ENCODE measurements at places on chromosomes 3 and 15.

DNA sequence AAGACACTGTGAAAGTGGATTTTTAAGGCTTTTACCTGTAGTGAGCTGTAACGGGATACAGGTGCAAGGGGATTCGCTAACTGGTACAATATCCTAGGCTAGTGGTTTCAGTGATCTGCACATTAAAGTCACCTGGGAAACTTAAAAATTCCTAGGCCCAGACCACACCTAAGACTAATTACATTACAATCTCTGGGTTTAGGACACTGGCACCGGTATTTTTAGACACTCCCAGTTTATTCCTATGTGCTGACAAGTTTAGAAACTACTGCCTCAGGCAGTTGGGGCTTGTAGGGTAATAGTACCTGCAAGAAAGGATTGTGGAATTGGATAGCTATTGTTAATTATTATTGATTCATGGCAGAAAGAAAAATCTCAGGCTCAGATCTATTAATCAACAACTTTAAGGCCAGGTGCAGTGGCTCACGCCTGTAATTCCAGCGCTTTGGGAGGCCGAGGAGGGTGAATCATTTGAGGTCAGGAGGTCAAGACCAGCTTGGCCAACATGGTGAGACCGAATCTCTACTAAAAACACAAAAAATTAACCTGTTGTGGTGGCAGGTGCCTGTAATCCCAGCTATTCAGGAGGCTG lies 50.4 kb upstream of the CASR start:
- no peak for DNase-seq

- no peak for DNase-seq
Measured at GRCh38 chr3:44893097-44893496, 18.7 kb downstream of the TGM4 start.

DNA sequence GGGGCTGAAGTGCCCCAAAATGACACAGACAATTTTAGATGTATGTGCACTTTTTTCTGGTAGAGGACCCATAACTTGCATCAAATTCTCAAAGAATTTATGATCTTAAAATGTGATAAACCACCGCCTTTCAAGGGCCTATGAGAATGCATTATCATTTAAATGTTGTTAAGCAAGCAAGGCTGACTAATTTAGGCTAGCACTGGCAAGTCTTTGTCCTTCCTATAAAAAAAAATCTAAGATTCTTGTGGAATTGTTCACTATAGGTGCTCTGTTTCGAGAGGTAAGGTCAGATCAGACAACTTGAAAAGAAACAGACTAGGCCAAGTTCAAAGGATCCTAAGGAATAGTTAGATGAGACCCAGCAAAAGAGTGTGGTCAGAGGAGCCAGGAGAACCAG lies 128.9 kb upstream of the PHLDB2 start:
- no peak for DNase-seq

- DNase-seq = no peak
Measured at GRCh38 chr15:39756806-39757522, 25.7 kb downstream of the FSIP1 start.

DNA sequence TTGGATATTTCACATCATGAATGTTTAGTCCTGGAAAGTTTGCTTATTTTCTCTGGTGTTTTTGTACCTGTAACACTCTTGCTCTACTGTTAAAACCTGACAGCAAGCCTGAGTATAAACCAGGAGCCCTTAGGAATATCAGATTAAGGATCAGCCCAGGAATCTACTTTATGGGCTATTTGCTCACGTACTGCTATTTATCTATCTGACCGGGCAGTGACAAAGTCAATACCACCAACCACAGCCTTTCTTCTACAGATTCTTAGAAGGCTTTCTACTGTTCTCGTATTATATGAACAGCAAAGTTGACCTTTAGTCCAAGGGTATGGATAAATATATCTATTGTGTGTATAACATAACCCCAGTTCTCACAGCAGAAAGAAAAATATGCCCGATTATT lies 521.2 kb downstream of the RBMS3 start:
- DNase-seq = no peak

GRCh38 chr15:70159001-70159712 lies 61.4 kb upstream of the TLE3 start:
- DNase-seq = no peak

- no peak for DNase-seq
Measured at GRCh38 chr3:29475854-29476253, 195.0 kb downstream of the RBMS3 start.

Measured in left hindlimb (tissue), 1 donor.